ELR (cell line): ENCODE measurements at places on chromosomes 3 and 15.

DNA sequence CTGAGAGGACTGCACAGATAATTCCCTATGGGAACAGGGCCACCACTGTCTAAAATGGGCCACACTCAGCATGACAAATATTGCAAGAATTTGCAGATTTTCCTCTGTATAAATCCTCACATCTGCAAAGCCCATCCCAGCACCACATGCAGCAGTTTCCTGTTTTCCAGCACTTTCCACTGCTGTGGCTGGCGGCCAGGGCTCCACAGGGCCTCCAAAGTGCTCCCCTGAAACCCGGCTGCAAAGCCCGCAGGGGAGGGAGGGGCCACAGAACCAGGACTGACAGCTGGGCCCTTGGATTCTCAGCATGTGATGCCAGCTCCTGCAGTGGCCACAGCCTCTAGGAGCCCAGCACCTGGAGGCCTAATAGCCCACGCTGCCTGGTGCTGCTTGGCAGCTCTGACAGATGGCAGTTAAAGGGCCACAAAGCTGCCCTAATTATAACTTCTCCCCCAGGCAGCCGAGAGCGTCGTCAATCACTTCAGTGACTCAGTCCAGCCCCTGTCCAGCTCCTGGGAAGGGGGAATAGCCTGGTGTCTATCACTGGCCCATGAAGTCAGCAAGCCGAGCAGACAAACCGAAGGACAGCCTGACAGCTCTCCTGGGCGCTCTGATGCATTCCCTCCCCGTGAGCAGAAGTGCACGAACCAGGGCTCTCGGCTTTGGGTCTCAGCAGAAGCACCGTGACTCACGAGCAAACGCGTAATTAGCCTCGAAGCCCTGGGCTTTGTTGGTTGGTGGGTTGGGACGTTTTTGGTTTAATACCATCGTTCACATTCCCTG is 4.7 kb downstream of the LRRC15 start:
- DNase-seq: peak; percentile 39

- no peak for DNase-seq
Observed at GRCh38 chr3:141632779-141633374, 105.2 kb upstream of the RNF7 start.

DNA sequence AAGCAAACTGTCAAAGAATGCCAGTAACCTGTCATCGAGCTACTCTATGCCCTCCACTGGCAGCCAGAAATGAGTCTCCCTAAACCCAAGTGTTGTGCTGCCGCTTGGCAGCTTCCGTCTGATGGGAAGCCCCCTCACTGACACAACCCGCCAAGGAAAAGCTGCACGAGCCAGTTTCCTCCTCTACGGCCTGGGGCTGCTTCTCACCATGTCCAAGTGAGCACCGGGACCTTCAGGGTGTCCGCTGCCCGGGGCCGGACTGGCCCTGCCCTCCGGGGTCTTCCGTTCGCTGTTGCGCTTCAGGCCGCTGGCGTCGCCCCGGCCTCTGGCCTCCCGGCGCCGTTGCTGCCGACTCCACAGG is 490 bp downstream of the TOMM70 start:
- peak; percentile 50 for DNase-seq

DNA sequence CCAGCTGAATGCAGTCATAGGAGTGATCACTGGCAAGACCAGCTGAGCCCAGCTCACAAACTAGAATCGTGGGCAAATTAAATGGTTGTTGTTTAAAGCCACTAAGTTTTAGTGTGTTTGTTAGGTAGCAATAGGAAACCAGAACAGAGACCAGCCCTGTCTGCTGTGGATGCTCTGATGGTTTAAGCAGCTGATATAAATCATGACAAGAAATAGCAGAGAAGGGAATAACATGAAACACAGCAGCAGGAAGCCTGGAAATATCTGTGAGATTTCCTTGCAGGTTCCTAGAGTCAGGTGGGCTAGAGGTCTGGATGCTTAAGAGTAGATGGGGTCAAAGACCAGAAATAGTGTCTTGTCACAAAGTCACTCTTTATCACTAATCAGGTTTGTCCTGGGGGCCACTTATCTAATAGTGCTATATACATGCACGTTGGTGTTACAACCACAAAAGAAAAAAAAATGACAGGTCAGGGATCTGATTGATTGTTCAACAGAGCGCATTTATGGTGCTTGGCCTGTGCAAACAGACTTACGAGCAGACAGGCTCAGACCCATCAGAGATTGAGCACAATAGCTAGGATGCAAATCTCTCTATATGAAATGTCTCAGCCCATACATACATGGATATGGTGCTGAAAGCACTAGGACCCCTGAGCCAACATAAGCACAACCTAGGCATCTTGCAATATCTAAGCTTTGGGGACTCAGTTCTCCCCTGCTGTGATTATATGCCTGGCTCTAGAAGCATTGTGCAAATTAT is 967.7 kb downstream of the AGBL1 start:
- DNase-seq: no peak

DNA sequence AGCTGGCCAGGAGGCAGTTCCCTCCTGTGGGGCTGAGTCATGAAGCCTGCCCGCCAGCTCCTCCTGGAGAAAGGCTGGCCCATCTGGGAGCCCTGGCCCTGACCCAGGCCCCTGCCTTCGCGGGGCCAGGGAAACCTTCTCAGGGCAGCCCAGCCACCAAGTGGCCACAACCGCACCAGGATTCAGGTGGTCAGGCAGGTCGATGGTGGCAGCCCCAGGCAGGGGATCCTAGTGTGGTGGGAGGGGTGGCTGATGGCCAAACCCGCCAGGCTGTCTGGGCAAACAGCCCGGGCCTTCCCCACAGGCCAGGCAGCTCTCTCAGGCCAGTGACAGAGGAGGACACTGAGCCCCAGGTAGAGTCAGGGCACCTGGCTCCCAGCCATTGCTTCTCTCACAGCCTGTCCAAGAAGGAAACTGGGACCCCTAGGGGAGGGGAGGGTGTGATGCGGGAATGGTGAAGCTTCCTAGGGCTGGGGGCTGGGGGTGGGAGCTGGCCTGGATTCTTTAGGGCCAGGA is 1.2 kb downstream of the TWF2 start:
- peak; percentile 93 for DNase-seq

GRCh38 chr3:110710603-110711002 is 361.0 kb upstream of the NECTIN3 start:
- no peak for DNase-seq

- DNase-seq: peak; percentile 29
Observed at GRCh38 chr15:80423215-80423614, 19.0 kb downstream of the ARNT2 start.

- no peak for DNase-seq
Observed at GRCh38 chr3:54138937-54139547, 16.7 kb downstream of the CACNA2D3 start.

DNA sequence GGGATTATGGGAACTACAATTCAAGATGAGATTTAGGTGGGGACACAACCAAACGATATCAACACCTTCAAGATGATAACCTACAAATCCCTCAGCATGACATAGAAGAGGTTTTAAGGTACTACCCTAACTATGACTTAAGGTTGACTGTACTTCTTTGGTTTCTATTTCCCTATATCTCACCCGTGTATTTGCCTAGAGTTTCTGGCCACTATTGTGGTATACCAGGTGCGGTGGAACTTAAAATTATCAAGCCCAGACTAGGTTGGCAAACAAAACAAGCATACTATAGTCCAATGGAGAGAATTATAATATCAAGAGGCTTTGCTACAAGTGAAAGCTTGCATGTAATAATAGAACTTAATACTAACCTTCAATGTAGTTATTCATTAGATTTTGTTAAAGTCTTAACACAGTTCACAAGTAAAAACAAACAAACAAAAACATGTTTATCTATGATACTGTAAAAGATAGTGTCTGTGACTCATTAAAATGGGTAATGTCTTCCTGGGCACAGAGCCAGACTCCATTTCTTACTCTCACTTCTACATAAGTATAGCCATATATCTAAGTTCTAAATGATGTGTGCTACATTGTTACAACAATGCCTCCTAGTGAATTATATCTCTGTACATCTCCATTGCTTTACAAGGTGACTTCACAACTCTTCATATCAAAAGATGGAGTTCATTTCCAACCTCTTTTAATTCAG is 479.1 kb downstream of the ZBBX start:
- peak; percentile 28 for DNase-seq

- DNase-seq: no peak
Observed at GRCh38 chr3:38028621-38029361, 651 bp downstream of the PLCD1 start.

DNA sequence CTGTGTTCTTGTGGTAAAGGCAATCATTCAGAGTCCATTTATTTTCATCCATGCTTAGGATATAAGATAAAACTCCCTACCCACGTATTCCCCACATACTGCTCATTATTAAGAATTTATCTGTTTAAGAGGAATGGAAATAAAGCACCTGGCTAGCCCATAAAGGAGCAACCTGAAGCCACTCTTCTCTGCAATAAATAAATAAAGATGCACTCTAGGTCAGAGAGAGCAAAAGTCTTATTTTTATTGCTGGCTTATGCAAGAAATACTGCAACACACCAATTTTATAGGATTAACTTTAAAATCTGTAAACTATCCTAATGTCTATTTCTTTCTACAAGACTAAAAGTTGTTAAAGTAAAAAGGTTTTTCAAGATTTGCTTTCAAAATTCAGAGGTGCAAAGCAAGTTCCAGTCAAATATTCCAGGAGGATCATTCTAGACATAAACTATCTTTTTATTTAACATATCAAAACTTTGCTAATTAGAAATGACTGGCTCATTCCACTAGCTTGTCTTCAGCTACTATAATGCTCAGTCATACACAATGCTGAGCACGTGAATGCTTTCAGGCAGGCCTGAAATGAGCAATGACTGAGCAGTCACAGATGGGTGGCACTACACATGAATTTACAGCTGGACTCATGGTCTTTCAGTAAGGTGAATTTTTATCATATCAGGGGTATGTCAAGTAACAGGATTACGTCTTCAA is 7.1 kb downstream of the TJP1 start:
- peak; percentile 79 for DNase-seq

DNA sequence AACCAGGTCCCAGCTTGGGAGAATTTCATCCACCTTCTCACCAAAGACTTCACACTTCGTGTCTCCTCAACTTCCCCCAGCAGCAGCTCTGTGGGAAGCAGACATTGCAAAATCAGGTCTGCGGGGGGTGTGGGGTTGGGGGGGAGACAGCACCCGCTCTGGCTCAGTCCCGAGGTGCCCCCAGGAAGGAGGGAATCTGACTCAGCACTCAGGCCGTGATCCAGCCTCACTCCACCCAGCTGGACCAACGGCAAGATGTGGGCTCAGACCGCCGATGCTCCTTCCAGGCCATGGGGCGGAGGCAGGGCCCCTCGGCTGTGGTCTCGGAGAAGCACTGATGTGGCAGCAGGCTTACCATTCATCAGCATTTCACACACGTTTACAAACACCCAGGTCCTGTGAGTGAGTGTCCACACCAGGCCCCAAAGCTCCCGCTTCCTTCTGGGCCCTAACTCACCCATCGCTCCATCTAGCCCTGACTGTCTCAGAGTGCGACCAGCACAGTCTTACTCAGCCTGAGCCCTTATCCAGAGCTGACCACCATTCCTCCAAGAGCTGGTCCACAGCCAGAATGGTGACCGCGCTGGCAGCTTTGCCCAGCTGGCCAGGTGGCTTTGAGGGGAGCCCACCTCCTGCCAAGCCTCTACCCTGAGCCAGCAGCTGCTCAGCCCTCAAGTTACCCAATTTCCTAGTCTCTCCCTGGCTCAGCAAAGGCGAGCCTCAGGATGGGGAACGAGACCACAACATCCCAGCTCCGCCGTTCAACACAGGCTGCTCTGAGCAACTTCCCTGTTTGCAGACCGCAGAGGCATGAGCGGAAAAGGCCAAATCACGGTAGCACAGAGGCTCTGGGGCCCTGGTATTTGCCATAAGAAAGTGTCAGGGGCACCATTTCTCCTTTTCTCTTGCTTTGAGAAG is 3.3 kb downstream of the STAB1 start:
- peak; percentile 54 for DNase-seq

DNA sequence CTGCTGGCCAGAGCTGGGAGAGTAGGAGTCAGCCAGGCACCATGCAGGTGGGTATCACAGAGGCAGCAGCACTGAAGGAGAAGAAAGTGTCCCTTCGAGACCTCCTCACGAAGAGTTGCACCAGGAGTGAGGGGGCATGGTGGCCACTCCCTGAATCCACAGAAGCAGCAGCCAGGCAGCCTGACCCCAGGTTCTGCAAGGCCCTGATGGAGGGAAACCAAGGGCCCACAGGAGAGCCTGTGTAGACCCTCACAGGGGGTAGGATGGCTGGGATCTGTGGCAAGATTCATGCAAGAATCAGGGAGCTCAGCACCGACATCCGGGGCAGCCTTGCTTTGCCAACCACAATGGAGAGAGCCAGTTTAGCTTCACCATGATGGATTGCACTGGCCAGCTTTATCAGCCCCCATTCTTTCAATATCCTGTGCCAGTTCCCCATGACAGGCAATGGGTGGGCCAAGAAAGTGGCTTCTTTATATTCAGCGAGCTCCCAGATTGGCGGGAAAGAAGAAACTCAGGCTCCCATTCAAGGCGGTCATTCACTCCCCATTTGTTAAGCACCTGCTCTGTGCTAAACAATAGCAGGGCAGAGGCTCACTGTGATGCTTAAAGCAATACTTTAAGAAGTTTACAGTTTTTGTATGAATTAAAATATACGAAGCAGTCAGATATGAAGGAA is 33.5 kb upstream of the TBC1D21 start:
- no peak for DNase-seq

DNA sequence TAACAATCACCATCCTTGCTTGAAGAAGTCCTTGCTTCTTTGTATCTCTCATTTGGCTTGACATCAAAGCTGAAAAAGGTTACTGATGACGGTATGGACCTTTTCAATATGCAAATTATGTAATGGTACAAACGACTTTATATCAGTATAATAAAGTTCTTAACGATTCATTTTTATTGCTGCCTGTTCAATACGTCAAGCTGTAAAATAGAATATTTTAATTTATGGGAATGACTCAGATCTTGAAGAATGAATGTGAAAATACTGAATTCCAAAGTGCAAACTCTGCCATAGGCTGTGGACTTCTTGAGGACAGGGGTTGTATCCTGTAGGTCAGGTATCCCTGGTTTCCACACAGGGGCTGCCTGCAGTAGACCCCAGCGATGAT is 156.2 kb downstream of the PLCL2 start:
- DNase-seq: peak; percentile 59

GRCh38 chr3:58204720-58205119 is 6.1 kb downstream of the DNASE1L3 start:
- DNase-seq: no peak

GRCh38 chr15:67862750-67863441 is 23.1 kb upstream of the RNU6-1 start:
- no peak for DNase-seq

- DNase-seq: no peak
Observed at GRCh38 chr3:151268267-151269235, 9.8 kb downstream of the P2RY14 start.

GRCh38 chr15:45660231-45660979 is 25.6 kb downstream of the SQOR start:
- no peak for DNase-seq

GRCh38 chr3:168250415-168250861 is 154.7 kb upstream of the GOLIM4 start:
- peak; percentile 2 for DNase-seq
